ENCODE measurements at places on chromosomes 2 and 18.

DNA sequence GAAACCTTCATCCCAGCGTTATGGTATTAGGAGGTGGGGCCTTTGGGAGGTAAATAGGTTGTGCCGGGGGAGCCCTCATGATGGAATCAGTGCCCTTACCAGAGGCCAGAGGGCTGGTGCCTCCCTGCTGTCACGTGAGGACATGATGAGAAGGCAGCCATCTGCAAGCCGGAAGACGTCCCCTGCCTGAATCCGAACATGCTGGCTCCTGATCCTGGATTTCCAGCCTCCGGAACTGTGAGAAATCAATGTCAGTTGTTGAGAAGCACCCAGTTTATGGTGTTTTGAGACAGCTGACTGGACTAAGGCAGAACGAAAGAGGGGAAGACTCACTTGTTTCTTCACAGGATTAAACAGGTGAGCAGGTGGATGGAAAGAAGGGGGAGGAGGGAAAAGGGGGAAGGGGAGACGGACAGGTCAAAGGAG is 13.0 kb upstream of the KLF11 start:
- DNase-seq: peak; percentile 96

GRCh38 chr2:66580166-66581049 is 145.5 kb downstream of the MEIS1 start:
- DNase-seq: no peak

DNA sequence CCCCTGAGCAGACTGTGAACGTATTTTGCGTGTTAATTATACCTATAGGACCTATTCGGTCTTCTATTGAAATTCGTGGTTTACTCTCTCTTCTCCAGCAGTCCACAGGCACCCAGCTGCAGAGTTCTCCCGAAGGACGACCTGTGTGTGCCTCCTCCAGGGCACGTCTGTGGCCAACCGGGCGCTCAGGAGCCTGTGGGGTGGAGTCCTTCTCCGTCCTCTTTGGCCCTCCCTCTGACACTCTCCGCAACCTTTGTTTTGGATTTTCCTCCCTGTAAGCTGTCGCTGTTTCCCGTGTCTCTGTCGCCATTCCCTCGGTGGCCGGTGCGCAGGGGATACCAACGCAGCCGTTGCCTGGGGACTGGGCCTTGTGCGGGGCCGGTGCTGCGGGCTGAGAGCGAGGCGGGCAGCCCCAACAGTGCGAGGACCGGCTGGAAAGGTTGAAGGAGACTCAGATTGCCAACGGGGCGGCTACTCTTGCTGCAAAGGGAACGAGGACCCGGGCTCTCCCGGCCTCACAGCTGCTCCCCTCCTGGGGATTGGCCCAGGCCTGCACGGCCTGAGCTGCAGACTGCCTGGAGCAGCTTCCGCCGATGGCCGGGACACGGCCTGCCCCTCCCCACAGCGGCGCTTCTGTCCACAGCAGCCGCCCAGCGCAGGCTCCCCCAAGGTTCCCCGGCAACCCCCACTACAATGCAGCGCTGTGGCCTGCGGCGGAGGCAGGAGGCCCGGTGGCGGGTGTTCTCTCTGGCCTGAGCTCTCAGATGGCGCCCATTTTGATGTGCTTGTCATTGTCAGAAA is 221.0 kb downstream of the MTX2 start:
- no peak for DNase-seq

DNA sequence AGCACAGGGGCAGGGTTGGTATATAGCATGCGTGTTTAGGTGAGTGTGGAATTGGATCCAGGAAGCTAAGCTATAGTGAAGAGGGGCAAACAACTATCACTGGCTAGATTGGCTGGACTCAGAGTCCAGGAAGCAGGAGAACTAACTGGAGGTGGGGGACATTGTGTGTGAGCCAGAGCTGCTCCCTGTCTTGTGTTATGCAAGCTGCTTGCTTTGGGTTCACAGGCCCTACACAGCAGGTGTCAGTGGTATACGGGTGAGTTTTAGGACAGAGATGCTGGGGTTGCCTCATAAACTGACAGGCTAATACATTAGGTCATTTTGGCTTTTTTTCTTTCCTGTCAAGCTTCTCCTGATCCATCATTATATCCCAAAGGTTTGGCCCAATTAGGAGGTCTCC is 87.5 kb downstream of the CCDC85A start:
- no peak for DNase-seq

DNA sequence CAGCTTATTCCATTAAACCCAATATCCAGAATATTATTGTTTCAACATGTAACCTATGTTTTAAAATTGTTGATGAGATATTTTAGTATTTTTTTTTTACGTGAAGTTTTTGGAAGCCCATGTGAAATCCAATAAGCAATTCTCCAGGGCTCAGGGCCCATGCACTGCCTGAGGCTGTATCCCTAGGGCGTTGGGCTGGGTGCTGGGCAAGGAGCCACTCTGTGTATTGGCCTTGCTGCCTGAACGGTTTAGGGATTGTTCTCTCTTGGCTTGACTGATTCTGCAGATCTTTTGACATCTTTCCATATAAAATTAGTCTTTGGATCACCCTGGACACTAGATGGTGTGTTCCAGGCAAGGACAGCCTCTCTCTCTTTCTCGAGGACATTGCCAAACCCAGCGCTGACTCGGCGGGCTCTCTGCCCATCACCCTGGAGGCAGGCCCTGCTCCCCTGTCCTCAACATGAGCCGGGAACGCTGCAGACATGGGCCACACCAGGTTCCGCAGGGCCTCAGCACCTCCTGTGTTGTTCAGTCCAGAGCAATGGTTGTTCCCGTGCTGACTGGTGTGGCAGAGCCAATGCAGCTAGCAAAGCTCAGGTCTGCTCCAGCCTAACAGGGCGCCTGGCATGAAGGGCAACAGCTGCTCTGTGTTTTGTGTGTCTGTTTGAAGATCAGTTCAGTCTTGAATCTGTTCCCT is 163.0 kb downstream of the SEPTIN10 start:
- no peak for DNase-seq

DNA sequence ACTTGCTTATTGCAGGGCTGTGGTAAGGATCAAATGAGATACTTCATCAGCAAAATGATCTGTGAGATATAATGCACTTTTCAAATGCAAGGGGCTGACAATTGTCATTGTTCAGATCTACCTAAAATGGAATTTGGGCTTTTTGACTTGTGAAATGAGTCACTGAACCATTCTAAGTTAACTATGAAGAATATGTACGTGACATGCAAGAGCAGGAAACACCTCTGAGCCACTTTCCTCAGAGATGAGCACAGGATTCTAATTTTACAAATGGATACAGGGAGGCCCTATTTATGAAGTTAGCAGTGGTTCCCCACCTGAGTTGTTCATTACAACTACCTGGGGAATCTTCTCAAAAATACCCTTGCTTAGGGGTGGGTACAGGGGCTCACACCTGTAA is 26.7 kb downstream of the CTLA4 start:
- no peak for DNase-seq

- peak; percentile 6 for DNase-seq
Measured at GRCh38 chr2:214246417-214246816, 164.4 kb upstream of the VWC2L start.

DNA sequence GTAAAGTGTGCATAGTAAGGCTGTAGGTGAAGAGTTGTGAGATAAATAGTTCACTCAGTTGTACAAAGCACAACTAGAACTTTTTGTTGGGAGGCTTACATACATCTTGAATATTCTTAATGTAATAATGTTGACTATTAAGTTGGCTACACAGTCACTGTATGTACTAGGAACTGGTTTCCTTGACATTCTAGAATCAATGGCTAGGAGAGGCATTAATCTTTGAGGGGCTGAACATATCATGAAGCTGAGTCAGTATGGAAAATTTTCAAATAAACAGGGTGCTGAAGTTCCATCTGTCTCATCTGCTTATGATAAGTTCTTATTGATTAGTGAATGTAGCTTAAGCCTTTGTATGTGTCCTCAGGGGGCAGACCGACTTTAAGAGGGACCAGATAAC is 23.4 kb downstream of the METTL21A start:
- DNase-seq: no peak

- DNase-seq: peak; percentile 81
Measured at GRCh38 chr2:31253356-31254131, 19.6 kb downstream of the EHD3 start.

- DNase-seq: no peak
Measured at GRCh38 chr2:173205375-173205774, 129.7 kb downstream of the MAP3K20 start.

- DNase-seq: no peak
Measured at GRCh38 chr2:66171530-66171929, 263.4 kb upstream of the MEIS1 start.

DNA sequence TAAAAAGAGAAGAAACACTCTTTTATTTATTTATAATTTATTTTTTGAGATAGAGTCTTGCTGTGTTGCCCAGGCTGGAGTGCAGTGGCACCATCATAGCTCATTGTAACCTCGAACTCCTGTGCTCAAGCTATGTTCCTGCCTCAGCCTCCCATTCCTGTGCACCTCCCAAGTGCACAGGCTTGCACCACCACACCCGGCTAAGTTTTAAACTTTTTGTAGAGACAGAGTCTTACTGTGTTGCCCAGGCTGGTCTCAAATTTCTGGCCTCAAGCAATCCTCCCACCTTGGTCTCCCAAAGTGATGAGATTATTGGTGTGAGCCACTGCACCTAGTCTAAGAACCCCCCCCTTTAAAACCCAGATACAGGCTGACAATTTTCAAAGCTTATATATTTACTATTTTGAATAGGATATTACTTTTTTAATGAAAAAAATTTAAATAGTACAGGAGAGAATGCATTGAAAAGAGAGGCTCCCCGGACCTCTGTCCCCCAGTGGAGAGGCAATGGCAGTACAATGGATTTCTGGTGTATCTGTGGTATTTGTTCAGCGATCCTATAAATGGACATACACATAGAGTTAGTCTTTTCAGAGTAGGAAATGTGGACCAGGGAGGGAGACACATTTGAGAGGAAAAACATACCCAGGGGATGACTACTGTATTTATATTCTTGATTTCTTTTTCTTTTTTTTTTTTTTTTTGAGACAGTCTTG is 48.1 kb upstream of the CNOT11 start:
- DNase-seq: no peak

GRCh38 chr18:46332921-46333341 is 228.7 kb downstream of the HAUS1 start:
- peak; percentile 88 for DNase-seq

- DNase-seq: no peak
Measured at GRCh38 chr2:54704688-54705605, 18.5 kb upstream of the EML6 start.

- DNase-seq: no peak
Measured at GRCh38 chr2:182971820-182972547, 66.3 kb downstream of the NCKAP1 start.

DNA sequence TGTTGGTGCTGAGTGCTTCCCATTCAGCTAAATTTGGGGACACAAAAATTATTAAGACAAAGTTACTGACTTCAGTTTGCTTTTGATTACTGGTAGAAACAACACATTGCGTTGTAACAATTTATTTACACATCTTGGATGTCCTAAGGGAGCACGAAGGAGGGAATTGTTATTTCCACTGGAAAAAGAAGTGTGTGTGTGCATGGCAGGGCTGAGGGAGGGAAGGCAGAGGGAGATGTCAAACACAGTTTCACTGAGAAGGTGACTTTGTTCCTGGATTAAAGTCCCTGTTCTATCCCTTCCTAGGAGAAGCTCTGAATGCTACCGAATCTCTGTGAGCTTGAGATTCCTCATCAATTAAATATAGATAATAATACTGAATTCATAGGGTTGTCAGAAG is 3.8 kb upstream of the CDH20 start:
- DNase-seq: no peak

DNA sequence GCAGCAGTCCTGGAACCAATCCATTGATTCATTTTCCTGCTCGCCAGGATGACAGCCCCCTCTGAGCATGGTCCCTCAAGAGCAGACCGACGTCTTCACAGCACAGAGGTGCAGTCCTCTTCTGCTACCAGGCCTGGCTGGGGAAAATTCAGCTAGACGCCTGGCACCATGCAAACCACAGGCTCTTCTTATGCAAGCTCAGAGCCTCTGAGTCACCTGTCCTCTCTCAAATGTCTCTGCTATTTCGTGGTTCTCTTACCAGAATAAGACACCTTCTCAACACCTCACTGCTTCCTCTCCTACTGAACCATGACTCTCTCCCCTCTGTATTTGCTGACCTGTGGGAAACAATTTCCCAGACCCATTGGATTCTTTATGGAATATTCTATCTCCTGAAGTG is 79.8 kb upstream of the CYRIA start:
- no peak for DNase-seq

DNA sequence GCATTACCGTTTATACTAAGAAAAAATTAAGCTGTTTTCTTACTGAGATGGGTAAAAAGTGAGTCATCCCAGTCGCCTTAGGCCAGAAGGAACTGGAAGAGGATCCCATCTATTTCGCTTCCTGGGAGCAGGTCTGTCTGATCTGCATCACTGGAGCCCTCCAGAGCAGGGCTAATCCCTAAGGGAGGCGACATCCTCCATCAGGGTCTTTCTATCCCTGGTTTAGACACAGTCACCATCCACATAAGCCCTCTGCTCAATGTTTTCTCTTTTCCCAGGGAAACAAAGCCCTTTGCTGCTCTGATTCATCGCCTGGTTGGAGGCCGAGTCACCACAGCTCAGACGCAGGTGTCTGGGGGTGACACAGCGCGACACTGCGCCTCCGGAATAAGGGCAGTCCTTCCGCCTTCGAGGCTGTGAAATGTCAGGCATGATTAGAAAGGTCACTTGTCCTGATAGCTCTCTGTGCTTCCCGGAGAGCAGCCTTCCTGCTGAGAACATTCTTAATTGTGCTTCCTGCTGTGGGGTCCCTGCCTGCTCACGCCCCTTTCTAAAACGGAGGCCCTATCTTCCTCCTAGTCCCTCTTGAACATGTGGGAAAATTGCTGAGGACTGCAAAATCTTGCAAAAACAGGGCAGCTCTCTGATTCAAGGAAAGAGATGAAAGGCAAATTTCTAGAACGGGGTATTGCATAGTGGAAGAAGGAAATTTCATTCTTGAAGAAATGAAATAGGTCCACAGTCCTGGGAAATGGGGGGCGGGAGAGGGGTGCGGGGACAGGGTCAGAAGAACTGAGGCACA is 56.3 kb downstream of the MARCHF4 start:
- DNase-seq: peak; percentile 54

DNA sequence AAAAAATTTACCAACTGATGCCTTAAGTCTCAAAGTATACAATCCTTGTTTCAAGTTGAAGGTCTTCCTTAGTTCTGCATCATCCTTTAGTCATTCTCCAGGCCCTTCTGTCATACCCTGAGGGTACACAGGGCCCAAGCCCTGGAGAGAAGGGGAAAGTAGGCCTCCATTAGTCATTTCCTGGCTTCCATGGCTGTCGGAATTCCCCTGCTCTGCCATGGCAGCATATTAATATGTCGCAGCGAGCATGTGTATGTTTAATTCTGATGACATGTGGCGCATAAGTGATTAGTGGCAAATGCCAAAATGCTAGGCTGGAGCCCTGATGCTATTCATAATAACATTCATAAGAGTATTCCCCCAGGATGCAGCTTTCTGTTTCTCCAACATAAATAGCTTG is 22.1 kb downstream of the GPR39 start:
- no peak for DNase-seq

GRCh38 chr2:122703676-122704075 is 948.2 kb downstream of the TSN start:
- no peak for DNase-seq

GRCh38 chr2:121662656-121663055 is 13.4 kb upstream of the CLASP1 start:
- no peak for DNase-seq

- peak; percentile 88 for DNase-seq
Measured at GRCh38 chr18:8685141-8685913, 20.0 kb upstream of the MTCL1 start.

- DNase-seq: no peak
Measured at GRCh38 chr2:61450144-61450543, 20.7 kb downstream of the USP34 start.
